ENCODE measurements at places on chromosomes 16 and 17.

DNA sequence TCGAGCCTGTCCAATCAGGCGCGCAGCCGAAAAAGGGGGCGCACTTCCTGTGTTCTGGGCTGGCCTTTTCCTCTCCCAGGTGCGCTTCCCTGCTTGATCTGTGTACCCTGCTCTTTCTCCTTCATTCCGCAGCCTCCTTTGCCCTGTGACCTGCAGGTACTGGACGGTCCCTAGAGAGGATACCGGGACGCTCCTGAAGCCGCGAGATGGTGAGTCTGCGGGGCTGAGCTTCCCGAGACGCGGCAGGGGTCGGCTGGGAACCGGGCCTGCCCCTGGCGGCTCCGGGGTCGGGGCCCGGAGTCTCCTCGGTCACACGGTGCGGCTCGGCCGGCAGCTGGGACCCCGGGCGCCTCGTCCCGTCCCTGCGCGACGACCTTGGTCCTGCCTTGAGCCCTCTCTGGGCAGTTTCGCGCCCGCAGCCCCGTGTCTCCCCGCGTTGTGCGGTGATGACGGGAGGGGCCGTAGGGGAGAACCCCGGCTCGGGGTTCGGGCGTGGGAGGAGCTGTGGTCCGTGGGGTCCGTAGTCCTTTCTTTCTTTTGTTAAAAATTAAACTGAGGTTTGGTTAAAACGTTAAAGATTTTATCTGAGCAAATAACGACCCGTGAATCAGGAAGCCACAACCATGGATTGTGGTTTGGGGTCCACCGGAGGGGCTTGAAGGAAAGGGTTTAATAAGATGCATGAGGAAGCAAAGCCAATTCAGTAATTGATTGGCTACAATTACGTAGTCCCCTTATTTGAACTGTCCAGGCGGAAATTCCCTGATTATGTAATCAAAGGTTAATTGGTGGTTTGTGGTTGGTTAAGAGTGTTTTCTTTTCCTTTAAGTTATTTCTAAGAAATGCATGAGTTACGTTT lies 172.8 kb upstream of the ZNF267 start:
- DNase-seq = peak; percentile 75

DNA sequence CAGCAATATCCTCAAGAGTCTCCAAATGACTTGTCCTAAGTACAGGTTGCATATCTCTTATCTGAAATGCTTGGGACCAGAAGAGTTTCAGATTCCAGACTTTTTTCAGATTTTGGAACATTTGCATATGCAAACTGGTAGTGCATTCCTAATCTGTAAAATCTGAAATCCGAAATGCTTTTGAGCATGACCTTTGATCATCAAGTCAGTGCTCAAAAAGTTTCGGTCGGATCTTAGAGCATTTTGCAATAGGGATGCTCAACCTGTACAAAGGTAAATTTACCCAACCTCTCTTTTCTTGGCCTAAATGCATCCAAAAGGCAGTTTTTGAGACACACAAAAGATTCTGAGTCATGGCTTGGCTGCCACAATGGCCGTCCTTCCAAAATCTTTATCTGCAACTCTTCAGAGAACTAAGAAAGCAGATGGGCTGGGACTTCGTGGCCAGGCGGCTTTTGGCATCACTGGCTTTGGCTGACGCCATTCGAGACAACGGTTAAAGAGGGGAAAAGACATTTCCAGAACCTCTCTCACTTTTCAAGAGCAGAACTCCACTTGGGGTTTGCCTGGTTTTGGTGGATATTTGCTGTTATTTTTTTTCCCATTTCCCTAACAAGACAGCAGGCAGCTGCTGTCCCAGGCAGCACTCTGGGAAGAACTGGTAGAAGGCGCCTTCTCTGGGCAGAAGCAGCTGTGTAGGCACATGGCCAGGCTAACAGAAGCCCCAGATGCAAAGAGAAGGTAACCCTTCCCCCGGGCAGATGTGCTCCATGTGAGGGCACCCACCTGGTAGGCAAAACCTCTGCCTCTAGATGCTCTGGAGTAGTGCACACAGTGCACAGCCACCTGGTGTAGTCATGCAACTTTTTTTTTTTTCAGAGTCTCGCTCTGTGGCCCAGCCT lies 8.9 kb downstream of the CPPED1 start:
- DNase-seq = peak; percentile 35

- DNase-seq = no peak
Observed at GRCh38 chr17:42509841-42510240, 26.2 kb upstream of the NAGLU start.

- no peak for DNase-seq
Observed at GRCh38 chr17:30271102-30271501, 20.6 kb downstream of the BLMH start.

GRCh38 chr17:44983563-44983962 lies 15.5 kb upstream of the C1QL1 start:
- no peak for DNase-seq

DNA sequence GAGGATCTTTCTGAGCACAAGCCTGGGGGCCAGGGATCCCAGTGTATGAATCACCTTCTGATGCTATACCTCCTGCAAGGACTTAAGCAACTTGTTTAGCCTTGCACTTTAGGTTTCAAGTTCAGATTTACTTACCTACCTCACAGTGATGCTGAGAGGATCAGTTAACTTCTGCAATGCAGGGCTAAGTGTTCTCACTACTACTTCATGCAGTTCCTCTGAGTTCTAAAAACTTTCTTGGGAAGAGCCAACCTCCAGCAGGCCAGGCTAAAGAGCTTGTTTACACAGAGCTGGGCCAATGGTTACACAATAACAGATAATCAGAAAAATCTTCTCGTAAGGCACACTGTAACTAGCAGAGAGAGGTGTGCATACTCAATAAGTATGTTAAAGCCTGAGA lies 13.0 kb downstream of the VEZF1 start:
- DNase-seq = no peak

GRCh38 chr17:77203436-77203835 lies 62.7 kb downstream of the SEC14L1 start:
- DNase-seq = no peak

- DNase-seq = peak; percentile 66
Observed at GRCh38 chr17:63881935-63882601, at the start of gene GH2. Gene GH2, minus strand, starts transcription at chr17:63881944. Its CDS starts 143 bp downstream, at chr17:63881801.

DNA sequence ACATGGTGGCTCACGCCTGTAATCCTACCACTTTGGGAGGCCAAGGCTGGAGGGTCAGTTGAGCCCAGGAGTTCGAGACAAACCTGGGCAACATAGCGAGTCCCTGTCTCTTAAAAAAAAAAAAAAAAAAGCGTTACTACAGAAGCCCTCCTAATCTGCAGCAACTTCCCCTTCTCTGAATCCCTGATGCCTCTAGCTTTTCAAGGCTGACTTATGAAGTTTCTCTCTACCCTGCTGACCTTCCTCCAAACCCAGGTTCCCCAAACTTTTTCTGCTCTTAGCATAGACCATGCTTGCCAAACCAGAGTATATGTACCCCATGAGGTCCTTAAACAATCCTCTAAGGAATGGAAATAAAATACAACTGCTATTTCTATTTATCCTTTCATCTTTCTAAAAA lies 16.4 kb downstream of the LYRM1 start:
- DNase-seq = no peak

- no peak for DNase-seq
Observed at GRCh38 chr16:83705856-83706255, 101.9 kb upstream of the HSBP1 start.

- no peak for DNase-seq
Observed at GRCh38 chr16:89023621-89024511, 46.9 kb upstream of the CBFA2T3 start.

DNA sequence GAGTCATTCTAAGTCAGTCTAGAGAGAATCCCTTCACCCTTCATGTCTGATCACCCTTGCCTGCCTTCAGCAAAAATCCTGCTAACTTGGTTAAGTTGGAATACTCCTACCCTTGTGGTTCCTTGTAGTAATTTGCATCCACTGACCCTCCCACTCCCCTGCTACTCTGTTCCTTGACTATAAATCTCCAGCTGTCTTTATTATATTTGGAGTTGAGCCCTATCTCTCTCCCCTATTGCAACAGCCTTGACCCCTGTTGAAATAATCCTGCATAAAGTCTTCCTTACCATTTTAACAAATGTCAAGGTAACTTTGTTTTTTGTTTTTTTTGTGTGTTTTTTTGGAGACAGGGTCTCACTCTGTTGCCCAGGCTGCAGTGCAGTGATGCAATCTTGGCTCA lies 590.1 kb downstream of the WWOX start:
- DNase-seq = no peak

DNA sequence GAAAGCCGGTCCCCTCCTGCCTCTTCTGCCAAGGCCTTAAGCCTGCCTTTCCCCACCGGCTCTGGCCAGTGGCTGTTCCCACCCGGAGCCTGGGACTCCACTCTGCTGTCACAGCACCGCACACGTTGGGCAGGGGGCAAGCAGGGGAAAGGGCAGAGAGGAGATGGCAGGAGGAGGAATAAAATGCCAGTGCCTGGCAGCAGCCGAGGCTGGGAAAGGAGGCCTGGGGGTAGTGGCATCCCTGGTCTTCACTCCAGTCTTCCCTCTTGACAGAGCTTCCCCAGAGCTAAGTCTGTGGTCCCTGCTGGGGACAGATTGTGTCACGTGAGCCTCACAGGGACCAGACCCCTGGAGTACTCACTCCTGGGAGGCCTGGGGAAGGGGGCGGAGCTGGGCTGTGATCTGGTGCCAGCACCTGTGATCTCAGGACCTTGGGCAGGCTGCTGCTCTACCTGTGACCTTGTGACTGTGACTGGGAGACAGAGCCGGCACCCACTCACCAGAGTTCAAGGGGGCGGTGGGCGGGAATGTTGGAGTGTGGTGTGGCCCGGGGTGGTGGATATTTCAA lies 97.2 kb upstream of the GSE1 start:
- no peak for DNase-seq

- peak; percentile 65 for DNase-seq
Observed at GRCh38 chr17:59004338-59005111, 102.2 kb downstream of the TRIM37 start.

DNA sequence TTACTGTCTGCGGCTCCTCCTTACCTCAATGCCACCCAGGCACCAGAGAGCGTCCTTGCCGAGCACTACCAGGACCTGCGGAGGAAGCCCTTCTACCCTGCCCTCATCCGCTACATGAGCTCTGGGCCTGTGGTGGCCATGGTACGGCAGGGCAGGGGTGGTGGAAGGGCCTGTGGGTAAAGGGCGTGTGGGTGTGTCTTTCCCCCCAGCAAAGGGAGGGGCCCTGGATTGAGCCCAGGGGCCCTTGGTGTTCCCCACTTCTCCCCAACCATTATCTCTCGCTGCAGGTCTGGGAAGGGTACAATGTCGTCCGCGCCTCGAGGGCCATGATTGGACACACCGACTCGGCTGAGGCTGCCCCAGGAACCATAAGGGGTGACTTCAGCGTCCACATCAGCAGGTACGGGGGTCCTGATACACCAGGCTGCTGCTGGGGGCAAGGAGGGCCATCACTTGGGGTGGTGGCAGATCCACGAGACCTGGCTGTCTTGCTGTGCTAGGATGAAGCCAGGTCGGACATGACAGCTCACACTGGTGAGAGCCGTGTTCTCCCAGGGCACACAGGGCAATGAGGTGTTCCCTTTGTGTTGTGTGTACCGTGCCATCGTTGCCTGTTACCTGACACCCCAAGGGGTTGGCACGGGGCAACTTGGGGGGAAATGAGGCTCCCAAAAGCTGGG lies 2.2 kb upstream of the DECR2 start:
- no peak for DNase-seq

Data from DND-41 (cell line).